ENCODE measurements at places on chromosomes 13 and 19. TPM values are rescaled to one million over a fixed set of nuclear protein-coding genes. Genes with fewer than 3 reads are reported as not detected.

The TSKS gene
- total RNA-seq, result 0.85 TPM

GRCh38 chr13:60869225-60869624, 472.2 kb downstream of the TDRD3 start:
- DNase-seq, result no peak

DNA sequence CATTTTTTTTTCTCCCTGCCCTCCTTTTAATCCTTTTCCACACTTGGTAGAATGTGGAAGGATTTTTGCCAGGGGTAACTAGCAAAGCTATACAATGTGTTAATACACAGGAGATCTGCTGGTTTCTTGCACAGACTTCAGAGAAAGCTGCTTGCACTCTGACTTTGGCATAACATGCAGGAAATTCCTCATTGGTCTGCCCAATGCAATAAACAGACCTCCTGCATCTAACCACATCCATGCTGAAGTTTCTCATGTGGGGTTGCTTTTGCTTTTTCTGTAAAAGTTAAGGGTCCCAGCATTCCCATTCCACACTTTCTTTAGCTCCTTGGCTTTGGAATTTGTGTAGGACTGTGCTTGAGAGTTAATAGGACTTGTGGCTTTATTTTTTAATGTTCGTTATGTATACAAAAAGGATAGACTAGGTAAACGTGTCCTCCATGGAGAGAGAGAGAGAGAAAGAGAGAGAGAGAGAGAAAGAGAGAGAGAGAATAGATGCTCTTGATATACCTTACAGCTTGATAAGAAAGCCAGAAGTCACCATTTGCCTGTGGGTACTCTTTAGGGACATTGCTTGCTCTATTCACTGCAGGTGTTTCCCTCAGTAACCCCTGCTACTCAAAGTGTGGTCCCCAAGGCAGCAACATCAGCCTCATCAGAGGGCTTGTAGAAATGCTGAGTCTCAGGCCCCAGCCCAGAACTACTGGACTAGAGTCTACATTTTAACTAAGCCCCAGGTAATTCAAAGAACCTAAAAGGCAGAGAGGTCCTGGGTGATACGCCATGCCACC, 170.5 kb downstream of the SHISA2 start:
- DNase-seq, result no peak

DNA sequence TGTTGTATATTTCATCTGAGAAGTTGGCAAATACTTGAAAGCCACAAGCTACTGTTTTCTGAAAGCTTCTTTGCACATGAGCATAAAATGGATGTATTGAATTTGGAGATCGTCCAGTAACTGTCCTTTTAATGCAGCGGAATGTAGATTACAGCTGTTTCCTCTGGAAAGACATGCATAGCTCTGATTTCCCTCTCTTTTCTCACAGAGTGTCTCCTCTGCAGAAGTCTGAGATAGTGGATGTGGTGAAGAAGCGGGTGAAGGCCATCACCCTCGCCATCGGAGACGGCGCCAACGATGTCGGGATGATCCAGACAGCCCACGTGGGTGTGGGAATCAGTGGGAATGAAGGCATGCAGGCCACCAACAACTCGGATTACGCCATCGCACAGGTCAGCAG, 283.0 kb downstream of the SHISA2 start:
- DNase-seq, result no peak

GRCh38 chr13:78631077-78631476, 27.7 kb upstream of the POU4F1 start:
- DNase-seq, result no peak

- DNase-seq, result no peak
Measured at GRCh38 chr13:76446191-76446590, 440.0 kb downstream of the KCTD12 start.

The ZNF714 gene
- total RNA-seq, result 10.4 TPM

The SIGLEC5 gene
- total RNA-seq, result not detected

DNA sequence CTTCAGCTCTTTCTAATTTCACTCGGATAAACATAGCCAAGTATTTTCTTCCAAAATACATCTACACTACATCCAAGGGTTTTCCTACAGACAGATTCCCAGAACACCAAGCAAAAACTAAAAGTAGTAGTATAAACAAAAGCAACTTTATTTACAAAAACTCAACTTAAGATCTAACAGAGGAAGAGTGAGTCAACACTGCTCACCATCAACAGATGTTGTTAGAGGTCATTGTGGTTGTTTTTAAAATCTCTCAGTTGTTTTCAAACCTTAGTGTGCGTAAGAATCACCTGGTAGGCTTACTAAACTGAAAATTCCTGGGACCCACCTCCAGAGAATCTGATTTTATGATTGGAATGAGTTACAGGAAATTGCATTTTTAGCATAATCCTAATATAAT, 631.7 kb upstream of the SGCG start:
- no peak for DNase-seq

GRCh38 chr19:42303101-42303464, 659 bp upstream of the PAFAH1B3 start:
- DNase-seq, result no peak

DNA sequence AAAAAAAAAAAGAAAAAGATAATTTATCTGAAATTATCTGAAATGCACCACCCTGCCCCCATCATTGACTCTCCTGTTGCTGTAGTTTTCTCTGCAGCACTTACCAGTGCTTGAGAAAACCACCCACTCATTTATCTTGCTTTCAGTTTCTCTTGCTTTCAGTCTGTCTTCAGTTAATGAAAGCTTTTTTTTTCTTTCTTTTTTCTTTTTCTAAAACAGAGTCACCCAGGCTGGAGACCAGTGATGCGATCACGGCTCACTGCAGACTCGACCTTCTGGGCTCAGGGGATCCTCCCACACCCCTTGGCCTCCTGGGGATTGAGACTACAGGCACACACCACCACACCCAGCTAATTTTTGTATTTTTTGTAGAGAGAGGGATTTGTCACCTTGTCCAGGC, 4.3 kb upstream of the ACP5 start:
- no peak for DNase-seq

GRCh38 chr19:30932854-30933253, 416.4 kb downstream of the TSHZ3 start:
- no peak for DNase-seq

Measured in sciatic nerve (tissue), 2 donors.